ENCODE measurements at places on chromosomes 12 and 14. TPM values are rescaled to one million over a fixed set of nuclear protein-coding genes. Genes with fewer than 3 reads are reported as not detected.

Gene C12orf42
- 1.1 TPM for total RNA-seq

Gene WNT5B
- total RNA-seq = 73.8 TPM

Gene ERBB3
- 8.8 TPM for total RNA-seq

Gene BCAT1
- 287 TPM for total RNA-seq

Gene BCL2L14
- not detected for total RNA-seq

Gene PYGL
- 63.0 TPM for total RNA-seq
